DMS153 (cell line): ENCODE measurements at places on chromosomes 6 and 20.

- no peak for DNase-seq
These were observed 20.0 kb upstream of the NFATC2 start for GRCh38 chr20:51562332-51563173.

GRCh38 chr6:73858376-73858775 is 162.4 kb downstream of the CD109 start:
- DNase-seq, result no peak

DNA sequence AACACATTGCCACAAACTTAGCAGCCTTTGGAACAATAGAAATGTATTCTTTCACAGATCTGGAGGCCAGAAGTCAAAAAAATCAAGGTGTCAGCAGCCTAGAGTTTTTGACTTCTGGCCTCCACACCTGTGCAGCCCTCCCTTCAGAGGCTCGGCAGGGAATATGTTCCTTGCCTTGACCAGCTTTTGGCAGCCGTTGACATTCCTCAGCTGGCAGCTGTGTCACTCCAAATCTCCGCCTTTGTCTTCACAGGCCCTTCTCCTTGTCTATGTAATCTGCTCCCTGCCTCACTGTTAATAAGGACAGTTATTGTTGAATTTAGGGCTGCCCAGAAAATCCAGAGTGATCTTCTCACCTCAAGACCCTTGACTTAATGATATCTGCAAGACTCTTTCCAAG is 17.2 kb upstream of the AHI1 start:
- DNase-seq, result no peak

DNA sequence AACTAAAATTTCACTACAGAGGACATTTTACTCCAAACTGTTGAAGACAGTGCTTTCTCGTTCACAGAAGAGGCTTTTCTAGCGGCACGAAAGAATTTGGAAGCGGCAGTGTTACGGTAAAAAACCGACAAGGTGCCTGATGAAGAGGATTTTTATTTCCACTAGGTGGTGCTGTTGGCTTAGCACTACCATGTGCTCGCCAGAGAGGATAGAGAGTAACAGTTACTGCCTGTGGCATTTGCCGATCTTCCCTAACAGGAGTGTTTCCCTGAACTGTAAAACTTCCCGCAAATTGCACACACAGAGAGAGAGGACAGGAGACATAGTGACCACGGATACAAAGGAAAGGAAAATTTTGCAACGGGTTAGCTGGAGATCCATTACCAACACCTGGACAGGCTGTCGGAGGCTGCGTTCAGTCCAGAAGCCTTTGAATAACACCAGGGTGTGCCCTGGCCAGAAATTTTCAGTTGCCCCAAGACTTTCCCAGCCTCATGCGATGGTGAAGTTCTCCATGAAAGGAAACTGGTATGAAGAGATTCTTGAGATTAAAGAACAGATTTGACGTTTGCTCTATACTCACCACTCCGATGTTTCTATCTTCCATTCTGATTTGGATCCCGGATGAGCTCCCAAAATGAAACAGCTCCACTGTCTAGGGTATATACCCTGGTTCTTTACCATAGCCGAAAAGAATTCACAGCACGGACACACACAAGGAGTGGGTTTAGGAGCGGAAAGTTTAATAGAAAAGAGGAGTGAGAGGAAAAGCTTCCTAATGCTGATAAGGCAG is 48.1 kb downstream of the HLA-DPB1 start:
- DNase-seq, result no peak
